ENCODE measurements at places on chromosomes 12 and 14. TPM values are rescaled to one million over a fixed set of nuclear protein-coding genes. Genes with fewer than 3 reads are reported as not detected.

Gene SLC38A1
- total RNA-seq: 88.9 TPM

GRCh38 chr14:100490252-100490651 lies 97.0 kb downstream of the BEGAIN start:
- no peaks in the 10 kb centered on the region for H3K36me3 ChIP-seq
- DNase-seq: no peak
- H3K27ac ChIP-seq: no peak overlapping the region
- no peak overlapping the region for H3K4me3 ChIP-seq
- no peaks in the 10 kb centered on the region for H3K4me1 ChIP-seq

DNA sequence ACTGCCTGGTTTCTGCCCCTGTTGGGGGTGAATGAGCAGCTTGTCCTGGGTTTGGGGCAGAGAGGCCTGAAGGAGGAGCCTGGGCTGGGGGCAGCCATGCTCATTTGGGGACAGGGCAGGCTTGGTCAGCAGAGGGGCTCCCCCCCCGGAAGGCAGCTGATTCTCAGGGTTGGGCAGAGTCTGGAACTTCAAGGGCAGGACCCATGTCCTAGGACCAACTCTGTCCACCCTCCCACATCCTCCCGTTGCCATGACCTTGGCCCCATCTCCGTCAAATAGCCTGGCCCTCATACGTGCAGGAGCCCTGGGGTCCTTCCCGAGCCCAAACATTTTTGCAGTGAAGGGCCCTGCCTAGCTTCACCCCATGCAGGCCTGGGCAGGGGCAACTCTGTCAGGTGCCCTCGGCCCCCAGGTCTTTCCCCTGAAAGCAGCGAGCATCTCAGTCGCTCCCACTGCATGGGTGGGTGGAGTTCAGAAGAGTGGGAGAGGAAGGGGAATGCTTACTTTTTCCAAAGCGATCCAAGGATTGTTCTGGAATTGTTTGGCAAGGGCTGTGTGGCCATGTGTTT lies 32.6 kb downstream of the TNFAIP2 start:
- no peak for DNase-seq
- H3K4me1 ChIP-seq: no peaks in the 10 kb centered on the region
- H3K36me3 ChIP-seq: no peaks in the 10 kb centered on the region
- H3K27ac ChIP-seq: no peak overlapping the region

- H3K4me3 ChIP-seq: no peak overlapping the region
- H3K27ac ChIP-seq: no peak overlapping the region
- no peaks in the 10 kb centered on the region for H3K36me3 ChIP-seq
These were observed 10.0 kb upstream of the MMP19 start for GRCh38 chr12:55852740-55853139.

- H3K4me3 ChIP-seq: no peak overlapping the region
- no peaks in the 10 kb centered on the region for H3K27me3 ChIP-seq
- H3K36me3 ChIP-seq: no peaks in the 10 kb centered on the region
- no peak overlapping the region for H3K27ac ChIP-seq
- DNase-seq: no peak
These were observed 2.7 kb upstream of the AHNAK2 start for GRCh38 chr14:104980611-104981531.

- H3K4me3 ChIP-seq: no peak overlapping the region
- peaks cover 20% of the 10 kb centered on the region for H3K27me3 ChIP-seq
- DNase-seq: no peak
- H3K4me1 ChIP-seq: no peaks in the 10 kb centered on the region
These were observed 291.5 kb downstream of the RPS29 start for GRCh38 chr14:49294621-49295148.

GRCh38 chr14:103056322-103057027 lies 874 bp downstream of the CDC42BPB start:
- DNase-seq: peak; percentile 92
- H3K4me1 ChIP-seq: peaks cover 24% of the 10 kb centered on the region
- no peaks in the 10 kb centered on the region for H3K36me3 ChIP-seq

All from A673 (cell line).